ENCODE measurements at places on chromosomes 4 and X.

DNA sequence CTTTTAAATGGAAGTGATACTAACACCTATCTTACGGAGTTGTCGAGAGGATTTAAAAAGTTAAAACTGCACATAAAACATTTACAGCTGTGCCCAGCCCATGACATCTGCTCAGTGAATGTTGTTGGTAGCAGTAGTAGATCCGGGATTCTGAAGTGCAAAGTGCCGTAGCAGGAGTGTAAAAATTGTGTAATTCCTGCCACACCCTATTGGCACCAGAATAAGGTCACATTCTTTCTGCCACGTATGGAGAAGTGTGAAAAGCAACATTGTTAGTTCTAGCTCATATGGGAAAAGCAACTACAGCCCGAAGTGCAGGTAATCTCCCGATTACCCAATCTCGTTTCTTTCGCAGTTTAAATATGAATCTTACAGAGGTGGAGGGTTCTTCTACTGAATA lies 31.2 kb downstream of the PRIMPOL start:
- no peak for DNase-seq

DNA sequence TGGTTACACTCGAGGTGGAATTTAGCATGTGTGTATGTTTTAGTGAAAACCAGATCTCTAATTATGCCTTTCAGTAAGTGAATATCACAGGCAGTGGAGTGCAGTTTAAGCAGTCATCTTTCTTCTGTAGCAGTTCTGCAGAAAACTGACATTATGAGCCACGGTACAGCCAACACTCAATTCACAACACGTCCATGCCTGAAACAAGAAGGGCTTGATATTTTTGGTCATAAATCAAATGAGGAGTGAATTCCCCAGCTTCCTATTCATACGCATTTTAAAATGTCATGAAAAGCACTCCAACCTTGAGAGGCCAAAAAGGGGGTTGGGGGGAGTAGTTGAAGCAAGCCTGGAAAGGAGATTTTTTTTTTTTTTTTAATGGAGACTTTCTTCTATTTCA lies 316.7 kb downstream of the ARHGAP10 start:
- DNase-seq, result no peak

DNA sequence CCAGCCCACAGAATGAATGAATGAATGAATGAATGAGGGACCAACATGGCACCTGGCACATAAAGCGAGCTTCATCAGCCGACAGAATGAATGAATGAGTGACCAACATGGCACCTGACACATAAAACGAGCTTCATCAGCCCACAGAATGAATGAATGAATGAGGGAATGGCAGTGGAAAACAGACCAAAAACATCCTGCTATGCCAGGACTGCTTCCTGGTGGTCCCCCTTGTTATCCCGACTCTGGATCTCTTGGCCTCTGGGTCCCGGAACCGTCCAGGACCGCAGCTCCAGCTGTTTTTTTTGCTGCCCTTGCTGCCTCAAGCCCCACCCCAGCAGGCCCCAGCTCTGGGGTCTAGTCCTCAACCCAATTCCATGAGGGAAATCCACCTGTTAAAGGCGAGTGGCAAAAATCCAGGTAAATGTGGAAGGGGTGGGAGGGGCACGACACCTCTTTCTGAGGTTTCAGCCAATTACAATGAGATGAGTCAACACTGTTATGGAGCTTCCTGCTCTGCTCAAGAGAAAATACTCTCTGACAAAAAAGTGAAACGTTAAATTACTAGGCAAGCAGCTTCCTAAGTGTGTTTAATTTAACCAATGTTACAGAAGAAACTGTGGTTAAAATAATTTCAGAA lies 72.0 kb upstream of the MTNR1A start:
- no peak for DNase-seq

- DNase-seq, result no peak
Observed at GRCh38 chr4:55561889-55562288, 15.2 kb upstream of the CLOCK start.

DNA sequence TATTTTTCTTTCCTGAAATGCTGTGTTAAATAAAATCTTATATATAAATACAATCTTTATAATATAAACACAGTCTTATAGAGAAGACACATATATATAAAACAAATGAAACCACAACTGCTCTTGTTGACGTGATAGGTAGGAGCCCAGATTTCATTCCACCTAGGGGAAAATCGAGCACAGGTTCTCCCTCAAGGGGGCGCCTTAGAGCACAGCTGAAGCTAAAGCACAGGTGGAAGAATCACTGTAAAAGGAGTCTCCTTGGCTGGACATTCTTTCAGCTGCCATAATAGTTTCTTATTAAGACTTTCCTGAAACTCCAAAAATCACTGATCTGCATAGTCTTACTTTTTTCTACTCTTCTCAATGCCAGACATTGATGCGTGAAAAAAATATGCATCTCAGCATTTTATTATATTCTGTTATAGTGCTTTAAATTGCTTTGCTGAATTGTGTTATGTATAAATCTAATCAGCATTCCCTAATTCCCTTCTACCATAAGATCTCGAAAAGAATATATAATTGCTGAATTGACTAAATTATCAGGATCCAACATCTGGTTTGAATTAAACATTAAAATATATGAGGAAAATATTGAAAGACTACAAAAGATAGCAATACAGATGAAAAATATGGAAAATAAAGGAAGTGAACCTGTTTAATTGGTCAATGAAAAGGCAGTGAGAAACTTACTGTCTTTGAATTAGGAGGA lies 25.5 kb upstream of the RXFP1 start:
- DNase-seq, result no peak

GRCh38 chrX:133939655-133940302 lies 45.6 kb downstream of the GPC3 start:
- no peak for DNase-seq

DNA sequence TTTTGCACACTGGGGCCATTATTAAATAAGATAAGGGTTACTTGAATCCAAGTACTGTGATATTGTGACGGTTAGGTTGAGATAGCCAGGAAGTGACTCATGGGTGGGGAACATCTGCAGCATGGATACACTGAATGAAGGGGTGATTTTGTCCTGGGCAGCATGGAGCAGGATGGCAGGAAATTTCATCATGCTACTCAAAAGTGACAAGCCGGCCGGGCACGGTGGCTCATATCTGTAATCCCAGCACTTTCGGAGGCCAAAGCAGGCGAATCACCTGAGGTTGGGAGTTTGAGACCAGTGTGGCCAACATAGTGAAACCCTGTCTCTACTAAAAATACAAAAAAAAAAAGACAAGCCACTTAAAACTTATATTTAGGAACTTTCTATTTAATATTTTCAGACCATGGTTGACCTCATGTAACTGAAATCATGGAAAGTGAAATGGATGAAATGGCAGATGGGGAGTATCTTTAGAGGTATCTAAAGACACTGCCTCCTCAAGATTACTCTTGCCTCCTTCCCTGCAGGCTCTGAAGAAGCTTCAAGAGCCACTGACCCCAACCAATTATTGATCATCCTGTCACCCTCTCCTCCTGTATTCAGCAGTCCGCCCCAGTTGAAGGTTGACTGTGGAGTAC lies 3.9 kb upstream of the TRIM60 start:
- DNase-seq, result no peak

GRCh38 chrX:49792376-49792775 lies 36.7 kb upstream of the PAGE4 start:
- no peak for DNase-seq

Measured in stimulated activated CD4-positive, alpha-beta T cell treated with anti-CD3 and anti-CD28 coated beads, TNF-alpha, amount 100 ng/mL, for 24 hours (primary cell).